NCI-H526 (cell line): ENCODE measurements at places on chromosomes 3 and 15.

GRCh38 chr3:79297245-79297960 lies 470.4 kb downstream of the ROBO1 start:
- DNase-seq: no peak

DNA sequence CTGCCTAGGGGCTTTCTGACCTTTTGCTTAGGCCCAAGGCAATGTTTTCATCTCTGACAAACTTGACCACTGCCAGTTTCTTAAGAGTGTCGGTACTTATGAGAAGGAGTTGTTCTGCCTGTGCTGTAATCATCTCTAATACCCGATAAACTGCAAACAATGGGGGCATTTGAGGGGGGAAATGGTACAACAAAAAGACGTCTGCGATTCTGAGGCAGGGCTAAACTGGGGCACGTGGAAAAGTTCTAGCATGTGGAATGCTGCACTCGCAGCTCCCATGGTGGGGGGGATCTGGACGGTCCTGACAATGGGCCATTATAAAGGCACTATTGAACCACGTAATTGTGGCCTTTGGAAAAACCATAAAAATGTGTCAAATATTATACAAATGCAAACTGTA lies 73.1 kb upstream of the SAMMSON start:
- DNase-seq: no peak

DNA sequence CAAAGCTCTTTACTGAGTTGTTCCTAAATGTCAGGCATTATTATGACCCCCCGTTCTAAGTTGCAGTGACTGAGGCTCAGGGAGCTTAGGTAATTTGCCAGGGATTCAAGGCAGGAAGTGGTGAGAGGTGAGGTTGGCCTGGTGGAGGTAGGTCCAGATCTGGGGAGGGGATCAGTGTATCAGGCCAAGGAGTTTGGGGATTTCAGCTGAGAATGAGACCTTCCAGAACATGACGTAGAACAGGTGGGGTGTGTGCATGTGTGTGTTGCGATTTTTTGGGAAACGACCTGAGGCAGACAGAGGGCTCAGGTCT lies 41.1 kb upstream of the MRPS22 start:
- DNase-seq: no peak

DNA sequence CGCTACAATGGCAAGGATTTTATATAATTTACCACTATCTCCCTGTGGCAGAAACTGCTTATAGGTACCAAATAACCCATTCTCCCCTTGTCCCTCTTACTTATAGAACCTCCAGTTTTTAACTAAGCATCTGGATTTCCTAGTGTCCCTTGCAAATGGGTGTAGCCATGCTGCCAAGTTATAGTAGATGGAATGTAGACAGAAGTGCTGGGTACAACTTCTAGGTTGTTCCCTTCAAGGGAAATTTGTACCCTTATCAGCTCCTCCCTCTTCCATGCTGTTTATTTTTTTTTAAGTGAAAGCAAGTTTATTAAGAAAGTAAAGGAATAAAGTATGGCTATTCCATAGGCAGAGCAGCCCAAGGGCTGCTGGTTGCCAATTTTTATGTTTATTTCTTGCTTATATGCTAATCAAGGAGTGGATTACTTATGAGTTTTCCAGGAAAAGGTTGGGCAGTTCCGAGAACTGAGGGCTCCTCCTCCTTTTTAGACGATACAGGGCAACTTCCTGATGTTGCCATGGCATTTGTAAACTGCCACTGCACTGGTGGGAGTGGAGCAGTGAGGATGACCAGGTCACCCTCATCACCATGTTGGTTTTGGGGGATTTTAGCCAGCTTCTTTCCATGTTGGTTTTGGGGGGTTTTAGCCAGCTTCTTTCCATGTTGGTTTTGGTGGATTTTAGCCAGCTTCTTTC lies 40.1 kb upstream of the TM4SF19 start:
- DNase-seq: no peak

DNA sequence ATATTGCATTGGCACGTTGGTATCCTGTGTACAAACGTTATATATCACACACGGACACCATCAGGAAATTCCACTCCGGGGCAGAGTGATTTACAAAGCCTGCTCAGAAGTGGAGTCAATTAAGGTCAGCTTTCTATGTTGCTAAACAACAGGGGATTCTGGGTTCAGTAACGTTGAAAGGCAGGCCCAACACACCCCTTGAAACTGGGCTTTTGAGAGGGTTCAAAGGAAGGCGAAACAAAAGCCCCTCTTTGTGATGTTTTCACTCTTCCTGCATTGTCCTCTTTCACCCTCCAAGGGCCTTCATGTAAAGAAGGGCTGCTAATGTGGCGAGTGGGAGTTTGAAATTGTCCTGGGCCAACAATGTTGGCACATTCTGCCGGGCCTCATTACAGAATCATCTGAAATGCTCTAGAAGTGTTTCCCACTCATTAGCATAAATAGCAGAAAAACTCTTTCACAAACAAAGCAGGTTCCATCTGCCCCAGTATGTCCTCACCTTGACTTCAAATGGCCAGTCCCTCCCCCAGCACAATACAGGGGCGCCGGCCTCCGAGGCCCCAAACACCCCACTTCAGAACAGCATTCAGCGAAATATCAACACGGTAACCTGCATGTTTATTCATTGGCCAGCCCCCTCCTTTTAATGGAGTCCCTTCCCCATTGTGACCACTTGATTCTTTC lies 76.4 kb downstream of the HES1 start:
- DNase-seq: no peak

GRCh38 chr3:135140591-135140990 lies 345.5 kb downstream of the EPHB1 start:
- no peak for DNase-seq

GRCh38 chr3:33490641-33491241 lies 50.5 kb upstream of the UBP1 start:
- DNase-seq: peak; percentile 61

DNA sequence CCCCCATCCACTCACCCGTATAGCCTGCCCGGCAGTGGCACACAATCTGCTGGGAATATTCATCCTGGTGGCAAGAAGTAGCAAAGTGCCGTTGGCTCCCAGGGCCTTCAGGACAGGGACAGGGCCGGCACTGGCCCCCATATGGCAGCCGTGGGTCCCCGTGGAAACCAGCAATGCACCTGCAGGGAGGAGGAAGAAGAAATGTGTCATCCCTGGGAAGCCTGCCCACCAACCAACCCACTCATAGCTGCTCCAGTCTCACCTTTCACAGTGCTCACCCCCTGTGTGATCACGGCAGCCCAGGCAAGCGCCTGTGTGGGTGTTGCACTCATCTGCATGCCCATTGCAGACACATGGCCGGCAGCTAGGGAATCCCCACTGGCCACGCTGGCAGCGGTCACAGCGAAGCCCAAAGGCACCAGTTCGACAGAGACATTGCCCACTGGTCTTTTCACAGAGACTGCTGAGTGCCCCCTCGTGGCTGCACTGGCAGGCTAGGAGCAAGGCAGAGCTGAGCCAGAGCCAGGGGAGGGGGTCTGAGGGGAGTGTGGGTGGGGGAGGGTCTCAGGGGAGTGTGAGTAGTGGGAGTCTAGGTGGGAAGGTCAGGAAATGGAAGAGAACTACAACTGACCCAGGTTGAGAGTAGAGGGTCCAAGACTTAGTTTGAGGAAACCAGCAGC lies 4.5 kb upstream of the USP19 start:
- no peak for DNase-seq

GRCh38 chr15:57472861-57473260 lies 96.6 kb downstream of the CGNL1 start:
- no peak for DNase-seq
